ENCODE measurements at places on chromosomes 1 and 21.

GRCh38 chr1:234218078-234218477 is 155.2 kb upstream of the COA6 start:
- DNase-seq = no peak

DNA sequence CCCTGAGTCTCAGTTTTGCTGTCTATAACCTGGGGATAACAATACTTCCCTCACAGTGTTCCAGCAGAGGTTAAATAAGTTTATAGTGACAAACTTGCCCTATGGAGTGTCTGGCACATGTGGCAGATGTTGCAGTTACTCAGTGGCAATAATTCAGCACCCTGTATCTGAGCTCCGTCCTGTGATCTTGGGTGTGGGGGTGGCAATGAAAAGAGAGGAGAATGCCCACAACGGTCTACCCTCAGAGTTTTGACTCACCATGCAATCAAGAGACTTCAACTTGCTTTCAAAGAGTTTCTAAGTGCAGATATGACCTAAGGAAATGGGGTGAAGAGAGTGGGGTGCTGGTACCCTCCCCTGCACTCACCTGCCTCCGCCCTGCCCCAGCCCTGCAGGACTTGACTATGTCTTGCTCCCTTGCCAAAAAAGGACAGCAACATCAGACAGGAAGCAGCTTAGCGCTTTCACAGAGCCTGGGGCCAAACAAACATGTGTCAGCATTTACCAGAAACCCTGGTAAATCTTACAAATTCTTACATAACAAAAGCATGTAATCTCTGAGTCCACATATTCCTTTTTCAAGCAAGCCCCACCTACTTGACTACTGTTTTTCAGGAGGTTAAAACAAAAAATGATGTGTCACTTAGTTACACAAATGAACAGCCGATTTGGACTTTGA is 185.1 kb upstream of the CAMK1G start:
- DNase-seq = no peak

DNA sequence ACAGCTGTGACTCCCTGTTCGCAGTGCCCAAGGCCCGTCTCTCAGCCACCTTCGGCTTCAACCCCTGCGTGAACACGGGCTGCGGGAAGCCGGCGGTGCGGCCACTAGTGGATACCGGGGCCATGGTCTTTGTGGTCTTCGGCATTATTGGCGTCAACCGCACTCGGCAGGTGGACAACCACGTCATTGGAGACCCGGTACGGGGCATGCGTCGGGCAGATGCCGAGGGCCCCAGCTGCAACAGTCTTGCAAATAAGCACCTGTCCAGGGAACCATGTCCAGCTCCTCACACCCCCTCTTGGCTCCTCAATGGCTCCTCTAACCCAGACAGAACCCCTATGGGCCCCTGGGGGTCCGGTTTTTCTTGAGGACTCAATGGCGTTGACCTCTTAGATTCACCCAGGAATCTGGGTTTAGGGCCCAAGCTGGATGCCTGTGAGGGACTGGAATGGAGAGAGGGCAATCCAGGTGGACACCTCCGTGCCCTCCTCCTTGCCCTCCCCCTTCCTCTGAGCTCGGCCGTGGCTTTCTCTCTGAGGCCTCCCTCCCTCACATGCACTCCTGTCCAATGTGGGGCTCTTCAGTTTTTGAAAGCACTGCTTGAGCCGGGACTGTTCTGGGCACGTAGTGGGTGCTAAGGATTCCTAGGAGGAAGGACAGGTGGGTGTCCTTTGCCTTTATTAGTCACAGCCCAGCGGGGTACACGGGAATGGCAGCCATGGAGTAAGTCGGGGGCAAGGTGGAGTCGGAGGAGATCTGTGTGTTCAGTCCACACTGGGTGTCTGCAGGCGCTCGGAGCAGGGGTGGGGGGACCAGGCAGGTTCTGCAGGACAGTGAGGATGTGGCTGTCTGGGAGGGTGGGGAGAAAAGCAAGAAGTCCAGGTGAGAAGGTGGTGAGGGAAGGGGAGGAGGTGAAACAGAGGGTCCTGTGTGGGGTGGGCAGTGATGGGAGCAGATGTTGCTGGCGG is 51.1 kb downstream of the DISP3 start:
- DNase-seq = no peak

GRCh38 chr1:119964673-119965363 is 68.5 kb upstream of the ADAM30 start:
- no peak for DNase-seq

GRCh38 chr21:42264245-42265195 is 45.6 kb downstream of the ABCG1 start:
- DNase-seq = no peak

DNA sequence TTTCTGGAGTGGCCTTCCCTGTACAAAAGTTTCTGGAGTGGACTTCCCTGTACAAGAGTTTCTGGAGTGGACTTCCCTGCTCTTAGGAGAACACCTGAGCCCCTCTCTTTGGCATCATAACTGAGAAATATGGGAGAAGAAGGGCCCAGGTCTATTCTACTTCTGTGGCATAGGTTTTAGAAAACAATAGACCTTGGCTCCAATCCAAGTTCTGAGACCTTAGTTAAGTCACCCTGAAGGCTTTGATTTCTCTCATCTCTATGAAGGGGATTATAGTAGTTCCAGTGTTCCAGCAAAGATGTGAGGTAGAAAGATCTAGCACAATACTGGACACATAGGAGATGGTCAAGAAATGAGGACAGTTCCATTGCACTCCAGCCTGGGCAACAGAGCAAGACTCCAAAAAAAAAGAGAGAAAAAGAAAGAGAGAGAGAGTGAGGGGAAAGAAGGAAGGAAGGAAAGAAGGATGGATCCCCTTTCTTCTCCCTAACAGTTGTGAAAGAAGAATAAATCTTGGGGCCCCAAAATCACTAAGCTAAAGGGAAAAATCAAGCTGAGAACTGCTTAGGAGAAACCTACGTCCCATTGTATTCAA is 13.3 kb upstream of the EIF4G3 start:
- no peak for DNase-seq

All from activated CD4-positive, CD25-positive, alpha-beta regulatory T cell treated with anti-CD3 and anti-CD28 coated beads, Interleukin-2, amount 50 U/mL, for 72 hours (primary cell).